ENCODE measurements at places on chromosomes 1 and 21.

GRCh38 chr1:40870135-40870728, 8.1 kb upstream of the CITED4 start:
- no peak for DNase-seq

DNA sequence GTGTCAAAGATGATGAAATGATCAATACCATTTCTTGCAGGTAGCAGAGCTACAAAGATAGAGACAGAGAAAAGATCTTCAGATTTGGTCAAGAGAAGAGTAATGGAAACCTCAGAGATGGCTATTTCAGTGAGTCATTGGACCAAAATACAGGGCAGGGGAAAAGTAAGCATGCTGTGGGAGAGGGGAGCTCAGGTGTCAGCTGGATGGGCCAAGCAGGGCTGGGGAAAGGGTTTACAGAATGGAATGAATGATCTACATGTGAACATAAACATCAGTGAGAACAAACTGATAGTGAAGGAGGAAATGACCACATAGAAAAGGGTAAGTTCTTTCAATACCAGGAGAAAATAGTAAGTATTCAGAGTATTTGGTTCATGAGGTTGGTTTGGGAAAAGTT, 61.4 kb upstream of the CNN3 start:
- DNase-seq = no peak

GRCh38 chr1:211627259-211627658, 48.2 kb downstream of the NEK2 start:
- DNase-seq = no peak

DNA sequence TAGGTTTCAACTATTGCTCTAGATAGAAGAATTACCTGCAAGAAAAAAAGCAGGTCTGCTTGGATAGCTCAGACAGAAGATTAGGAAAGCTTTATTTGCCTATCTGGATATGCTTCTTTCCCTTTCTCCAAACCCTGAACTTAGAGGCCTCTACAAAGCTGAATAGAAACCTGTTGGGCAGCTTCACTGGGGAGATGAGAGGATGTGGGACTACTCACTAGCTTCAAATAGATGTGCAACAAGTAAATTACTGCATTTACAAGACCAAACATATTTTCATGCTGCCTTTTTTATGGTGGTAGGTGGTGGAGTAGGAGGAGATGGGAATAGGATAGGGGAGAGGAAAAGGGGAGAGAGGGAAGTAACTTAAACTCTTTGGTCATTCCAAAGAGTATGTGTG, 6.4 kb downstream of the CLCA2 start:
- DNase-seq = no peak

DNA sequence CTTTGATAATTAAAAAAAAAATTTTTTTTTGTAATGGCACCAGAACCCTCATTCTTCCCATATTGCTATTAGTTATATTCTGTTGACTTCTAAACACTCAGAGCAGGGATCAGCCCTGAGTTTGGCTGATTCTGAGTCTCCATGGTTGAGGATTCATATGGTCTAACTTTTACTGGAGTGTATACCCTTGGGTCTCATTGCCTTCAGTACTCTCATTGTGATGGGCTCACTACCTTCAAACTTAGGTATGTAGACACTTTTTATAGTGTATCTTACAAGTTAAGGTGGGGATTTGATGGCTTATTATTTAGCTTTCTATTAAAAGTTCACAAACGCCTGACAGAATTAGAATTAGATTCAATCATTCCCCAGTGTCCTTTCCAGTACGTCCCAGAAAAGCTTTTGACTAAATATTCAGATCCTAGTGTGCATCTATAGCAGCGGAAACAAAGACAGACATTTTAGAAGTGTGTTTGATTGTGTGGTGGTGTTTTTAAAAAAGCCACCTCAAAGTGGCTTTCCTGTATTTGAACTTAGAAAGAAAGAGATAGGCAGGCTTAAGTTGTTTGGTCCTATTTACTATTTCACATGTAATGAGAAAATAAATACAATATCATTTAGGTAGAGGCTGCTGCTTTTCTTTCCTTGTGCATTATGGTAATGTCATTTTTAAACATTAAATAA, 1.4 kb downstream of the MACF1 start:
- DNase-seq = no peak
